Daoy (cell line): ENCODE measurements at places on chromosomes 12 and 14. TPM values are rescaled to one million over a fixed set of nuclear protein-coding genes. Genes with fewer than 3 reads are reported as not detected.

DNA sequence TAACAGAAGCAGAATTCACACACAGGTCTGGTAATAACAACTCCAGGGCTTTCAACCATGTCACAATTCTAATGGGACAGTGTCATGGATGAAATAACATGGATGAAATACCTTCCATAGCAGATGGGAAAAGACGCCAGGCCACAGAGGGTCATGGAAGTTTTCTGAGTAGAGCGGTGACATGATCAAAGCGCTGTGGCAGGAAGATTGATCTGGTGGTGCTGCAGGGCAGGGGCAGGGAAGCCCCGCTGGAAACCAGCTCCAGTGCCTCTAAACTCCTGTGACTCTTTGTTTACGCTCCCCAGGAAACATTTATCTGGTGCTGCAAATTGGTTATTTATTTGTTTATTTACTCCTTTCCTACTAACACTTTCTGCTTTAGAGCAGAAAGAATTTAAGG is 108.3 kb upstream of the HMGA2 start:
- no peak for DNase-seq

- no peak for DNase-seq
Measured at GRCh38 chr12:25286837-25287236, 36.1 kb upstream of the KRAS start.

DNA sequence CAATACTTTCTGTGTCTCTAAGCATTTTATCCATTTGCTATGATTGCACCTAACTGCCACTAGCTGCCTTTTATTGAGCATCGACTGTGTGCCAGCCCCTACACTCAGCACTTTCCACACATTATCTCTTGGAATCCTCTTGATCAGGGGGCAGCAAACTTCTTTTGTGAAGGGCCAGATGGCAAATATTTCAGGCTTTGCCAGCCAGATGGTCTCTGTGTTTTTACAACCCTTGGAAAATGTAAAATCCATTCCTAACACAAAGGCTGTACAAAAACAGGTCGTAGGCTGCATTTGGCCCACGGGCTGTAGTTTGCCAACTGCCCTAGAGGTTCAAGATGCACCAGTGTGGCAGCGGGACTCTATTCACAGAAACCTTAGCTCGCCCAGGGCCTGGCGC is 19.5 kb downstream of the FOXN4 start:
- no peak for DNase-seq

DNA sequence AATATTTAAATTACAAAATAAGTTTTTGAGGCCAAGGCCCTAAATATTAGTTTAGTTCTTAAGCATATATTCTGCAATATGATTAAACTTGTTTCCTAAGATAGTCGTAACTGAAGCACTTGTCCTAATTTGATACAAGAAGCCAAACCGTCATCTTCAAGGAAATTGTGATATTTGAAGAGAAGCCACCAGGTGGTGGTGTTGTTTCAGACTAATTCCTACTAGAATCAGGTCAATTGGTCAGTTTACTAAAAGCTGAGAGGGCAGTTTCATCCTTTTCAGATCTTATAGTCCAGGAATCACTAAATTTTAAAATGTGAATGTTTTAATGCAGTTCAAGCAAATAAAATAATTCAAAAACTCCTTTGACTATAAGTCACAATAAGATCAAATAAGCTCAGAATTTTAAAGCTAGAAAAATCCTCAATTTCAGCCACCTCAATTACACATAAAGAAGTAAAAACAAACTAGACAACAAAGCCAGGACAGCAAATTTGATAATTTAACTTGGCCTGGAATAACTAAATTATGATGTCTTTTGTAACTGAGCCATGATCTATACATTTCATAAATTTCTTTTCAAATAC is 7.1 kb upstream of the ARL1 start:
- peak; percentile 45 for DNase-seq

- no peak for DNase-seq
Measured at GRCh38 chr14:92492258-92492657, 21.3 kb upstream of the RIN3 start.

GRCh38 chr12:130429656-130430505 is 92.2 kb downstream of the PIWIL1 start:
- no peak for DNase-seq

DNA sequence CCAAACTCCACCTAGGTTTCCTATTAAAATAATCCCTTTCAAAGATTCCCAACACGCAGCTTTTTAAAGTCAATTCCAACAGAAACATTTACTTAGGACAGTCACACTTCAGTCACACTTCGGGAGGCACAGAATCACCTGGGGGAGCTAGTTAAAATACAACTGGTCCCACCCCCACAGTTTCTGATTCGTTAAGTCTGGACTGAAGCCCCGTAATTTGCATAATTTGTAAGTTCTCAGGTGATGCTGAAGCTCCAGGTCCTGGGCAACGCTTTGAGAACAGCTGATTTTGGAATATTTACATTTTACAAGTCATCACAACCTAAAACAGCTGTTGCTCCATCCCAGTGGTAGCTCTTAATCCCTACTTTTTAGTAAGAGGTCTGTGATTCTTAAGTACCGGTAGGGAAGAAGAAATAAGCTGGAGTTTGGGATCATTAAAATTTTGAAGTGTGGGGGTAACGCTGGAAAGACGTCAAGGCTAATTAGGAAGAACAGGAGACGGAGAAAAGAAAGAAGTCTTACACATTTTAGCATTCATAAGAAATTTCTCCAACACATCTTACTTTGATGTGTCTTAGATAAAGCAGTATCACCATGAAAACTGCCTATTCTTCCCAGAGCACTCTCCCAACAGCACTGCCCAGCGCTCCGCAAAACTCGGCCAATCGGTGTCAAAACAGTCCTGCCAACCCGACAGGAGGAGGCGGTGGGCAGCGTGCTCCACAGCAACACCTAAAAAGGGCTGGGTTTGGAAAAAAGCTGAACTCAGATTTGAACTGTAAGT is 1.1 kb downstream of the IPO8 start:
- DNase-seq, result peak; percentile 63

DNA sequence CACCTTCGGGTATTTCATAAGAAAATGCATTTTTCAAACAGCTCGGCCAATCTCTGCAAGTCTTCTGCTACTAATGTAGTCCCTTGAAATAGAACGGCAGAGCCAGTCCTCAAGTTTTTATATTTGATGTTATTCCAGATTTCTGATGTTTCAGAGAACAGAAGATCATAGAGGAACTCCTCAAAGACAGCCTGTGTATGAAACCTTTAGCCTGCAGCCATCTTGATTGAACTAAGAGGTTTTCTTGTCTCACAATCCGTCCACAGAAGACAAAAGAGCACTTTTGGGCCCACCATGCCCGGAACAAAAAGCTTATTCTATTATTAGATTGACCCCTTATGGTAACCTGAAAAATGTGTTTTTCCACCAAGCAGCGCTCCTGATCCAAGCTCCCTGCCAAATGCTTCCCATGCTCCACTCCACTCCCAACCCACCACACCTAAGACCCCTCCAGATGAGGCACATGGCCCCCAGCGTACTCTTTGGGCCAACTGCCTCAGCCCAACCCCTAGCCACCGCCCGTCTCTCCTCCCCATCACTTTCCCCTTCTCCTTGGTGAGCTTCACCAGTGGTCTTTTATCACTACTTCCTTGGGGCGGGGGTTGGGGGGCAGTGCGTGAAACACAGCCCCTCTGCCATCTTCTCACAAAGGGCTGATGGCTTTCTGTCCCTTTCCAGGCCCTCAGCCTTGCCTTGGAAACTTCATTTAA is 175.8 kb downstream of the CALM1 start:
- DNase-seq, result no peak

Gene MYH6
- not detected in 2 replicates for total RNA-seq

Gene STAB2
- not detected in 2 replicates for total RNA-seq

Gene KLRF1
- not detected in 2 replicates for total RNA-seq

Gene TTC9
- 2.6 and 3.1 TPM in 2 replicates for total RNA-seq

Gene KRT72
- total RNA-seq, result not detected in 2 replicates
